ENCODE measurements at places on chromosomes 12 and 14.
A peak's percentile ranks its signal among the peaks of the same experiment; 100 is the strongest.

DNA sequence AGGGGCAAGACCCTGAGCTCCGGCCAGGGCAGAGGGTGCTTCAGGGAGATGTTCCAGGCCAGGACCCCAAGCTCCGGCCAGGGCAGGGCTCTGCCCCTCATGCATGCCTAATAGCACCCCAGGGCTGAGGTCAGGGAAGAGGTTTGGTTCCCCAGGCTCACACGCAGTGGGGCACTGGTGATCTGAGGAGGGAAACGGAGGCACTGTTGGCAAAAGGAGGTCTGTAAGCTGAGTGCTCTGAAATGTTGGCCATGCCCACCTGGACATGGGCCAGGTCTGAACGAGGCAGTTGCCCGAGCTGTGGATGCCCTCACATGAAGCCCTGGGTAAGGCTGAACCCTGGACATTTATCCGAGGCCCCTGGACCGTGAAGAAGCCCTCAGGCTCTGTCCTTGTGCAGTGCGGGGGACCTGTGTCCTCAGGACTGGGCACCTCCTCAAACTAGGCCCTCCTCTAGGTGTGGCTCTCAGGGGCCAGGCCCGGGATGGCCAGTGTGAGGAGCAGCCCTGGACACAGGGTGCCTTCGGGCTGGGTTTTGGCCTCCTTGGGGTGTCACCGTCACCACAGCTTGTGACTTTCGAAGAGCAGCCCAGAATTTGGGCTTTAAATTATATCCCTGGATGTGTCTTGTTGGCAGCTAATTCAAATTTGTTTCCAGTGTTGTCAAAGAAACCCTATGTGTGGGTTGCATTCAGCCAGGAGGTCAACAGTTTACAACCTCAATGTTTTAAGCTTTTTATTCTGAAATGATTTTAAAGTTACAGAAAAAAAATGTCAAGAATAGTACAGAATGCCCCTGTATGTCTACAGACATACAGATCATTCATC lies 66.8 kb downstream of the ADGRD1 start:
- no peak for DNase-seq

GRCh38 chr14:96162741-96163140 lies 41.9 kb upstream of the BDKRB2 start:
- DNase-seq: no peak

DNA sequence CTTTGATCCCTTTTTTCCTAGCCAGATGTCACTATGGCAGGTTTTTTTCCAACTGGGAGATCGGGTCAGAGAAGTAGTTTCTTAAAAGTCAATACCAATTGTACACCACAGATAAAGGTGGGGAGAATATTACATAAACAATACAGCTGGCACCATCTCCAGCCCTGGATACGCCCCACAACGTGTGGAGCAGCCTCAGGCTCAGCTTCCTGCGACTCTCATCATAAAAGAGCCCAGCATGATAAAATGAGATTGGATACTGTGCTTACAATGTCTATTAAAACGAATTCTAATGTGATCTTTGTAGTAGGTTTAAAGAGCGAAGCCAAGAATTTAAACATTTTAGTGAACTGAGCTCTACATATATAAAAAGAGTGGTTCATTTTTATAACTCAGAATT lies 21.5 kb downstream of the EFCAB11 start:
- no peak for DNase-seq

GRCh38 chr12:126076515-126076914 lies 1011.3 kb downstream of the AACS start:
- DNase-seq: no peak

DNA sequence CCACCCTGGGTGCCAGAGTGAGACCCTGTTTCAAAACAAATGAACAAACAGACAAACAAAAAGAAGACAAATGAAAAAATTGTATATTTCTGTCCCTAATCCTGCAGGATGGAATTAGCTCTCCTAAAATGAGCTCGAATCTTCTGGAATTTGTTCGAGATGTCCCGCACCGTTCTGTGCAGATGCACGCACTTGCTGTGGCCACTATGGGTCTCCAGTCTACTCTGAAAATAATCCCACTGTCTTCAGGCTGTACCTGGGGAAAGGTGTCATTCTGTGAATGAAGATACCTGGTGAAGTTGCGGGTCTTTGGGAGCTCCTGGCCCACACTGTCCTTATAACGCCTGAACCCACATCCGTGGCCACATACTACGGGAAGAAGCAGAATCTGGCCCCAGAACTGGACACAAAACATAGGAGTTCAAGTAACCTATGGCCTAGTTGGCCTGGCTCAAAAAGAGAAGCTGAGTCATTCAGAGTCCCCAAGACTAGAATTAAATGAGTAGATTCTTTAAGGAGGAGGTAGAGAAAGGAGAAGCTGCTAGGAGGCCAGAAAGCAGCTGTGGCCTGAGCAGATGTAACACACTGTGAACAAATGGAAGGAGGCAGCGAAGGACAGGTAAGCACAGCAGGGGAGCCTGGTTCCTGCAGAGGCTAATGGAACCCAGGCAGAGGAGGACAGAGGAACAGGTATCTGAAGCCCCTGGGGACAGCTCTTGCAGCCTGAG lies 108.6 kb downstream of the FOXN3 start:
- no peak for DNase-seq

GRCh38 chr12:125272383-125272933 lies 207.2 kb downstream of the AACS start:
- DNase-seq: no peak

DNA sequence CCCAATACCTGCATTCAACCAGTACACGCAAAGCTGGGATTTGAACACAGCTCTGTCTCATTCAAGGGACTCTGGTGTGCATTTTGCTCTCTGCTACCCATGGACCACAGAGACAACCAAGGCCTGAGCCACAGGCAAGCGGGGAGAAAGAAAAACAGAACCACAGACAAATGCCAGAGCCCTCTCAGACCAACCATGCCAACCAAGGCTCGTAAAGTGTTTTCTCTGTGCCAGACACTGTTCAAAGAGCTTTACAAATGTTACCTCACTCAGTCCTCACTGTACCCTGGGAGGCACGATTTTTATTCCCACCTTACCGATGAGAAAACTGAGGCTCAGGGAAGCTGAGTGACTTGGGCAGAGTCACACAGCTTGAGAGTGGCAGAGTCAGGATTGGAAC lies 32.4 kb upstream of the EML1 start:
- DNase-seq: no peak

DNA sequence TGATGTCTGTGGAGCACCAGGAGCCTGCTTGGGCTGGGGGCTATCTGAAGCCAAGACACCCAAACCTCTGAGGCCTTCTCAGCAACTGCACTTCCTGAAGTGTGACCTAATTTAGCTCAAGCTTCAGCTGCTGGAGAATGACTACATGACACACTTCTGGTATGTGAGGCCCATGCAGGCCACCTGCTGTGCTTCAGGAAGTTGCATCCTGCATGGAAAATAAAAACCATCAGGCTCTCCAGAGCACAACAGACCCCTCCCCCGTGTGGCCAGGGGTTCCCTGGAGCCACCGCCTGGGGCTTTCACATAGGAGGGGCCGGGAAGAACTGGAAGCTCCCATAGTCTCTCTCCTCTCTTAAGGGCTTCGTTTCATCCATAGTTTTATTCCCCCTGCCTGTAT lies 217.7 kb downstream of the SLC15A4 start:
- no peak for DNase-seq

DNA sequence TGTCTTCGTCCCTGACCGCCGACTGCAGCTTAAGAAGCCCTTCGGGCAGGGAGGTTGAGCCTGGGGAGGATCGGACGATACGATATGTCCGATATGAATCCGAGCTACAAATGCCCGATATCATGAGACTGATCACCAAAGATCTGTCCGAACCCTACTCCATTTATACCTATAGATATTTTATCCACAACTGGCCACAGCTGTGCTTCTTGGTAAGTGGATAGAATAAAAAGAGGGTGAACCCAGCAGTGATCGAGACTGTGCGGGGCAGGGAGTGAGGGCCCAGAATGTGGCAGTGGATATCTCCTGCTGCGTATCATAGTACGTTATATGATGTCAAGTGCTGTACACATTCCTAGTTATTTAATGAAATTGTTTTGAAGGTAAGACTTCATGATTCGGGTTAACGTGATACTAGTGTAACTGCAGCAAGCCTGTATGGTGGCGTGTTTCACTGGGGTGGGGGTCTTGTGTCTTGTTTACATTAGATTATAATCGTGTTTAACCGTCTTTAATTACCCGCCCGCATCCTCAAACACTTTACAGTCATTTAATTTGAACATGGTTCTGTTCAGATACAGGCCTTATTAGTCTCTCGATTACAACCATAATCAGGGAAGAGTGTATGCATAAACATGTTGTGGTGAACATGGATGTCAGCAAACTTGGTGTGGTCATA lies 1.3 kb downstream of the NAA30 start:
- no peak for DNase-seq

- DNase-seq: no peak
Observed at GRCh38 chr12:127340381-127340780, 926.6 kb upstream of the TMEM132C start.

DNA sequence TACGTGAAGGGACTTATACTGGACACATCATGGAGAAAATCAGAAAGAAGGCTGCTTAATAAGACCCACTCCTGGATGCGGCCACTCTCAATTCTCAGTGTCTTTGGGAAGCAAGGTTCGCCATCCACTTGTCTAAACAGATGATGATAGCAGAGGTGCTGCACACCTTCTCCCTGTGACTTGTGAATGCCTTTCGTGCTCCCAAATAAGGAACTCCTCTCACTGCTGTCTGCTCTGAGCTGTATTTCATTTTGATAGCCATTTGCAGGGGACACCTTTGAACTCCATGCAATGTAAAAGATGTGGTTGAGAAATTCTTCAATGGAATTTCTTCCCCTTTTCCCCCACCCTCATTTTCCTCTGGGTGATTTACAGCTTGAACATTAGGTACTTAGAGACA lies 11.6 kb downstream of the RMST start:
- no peak for DNase-seq

DNA sequence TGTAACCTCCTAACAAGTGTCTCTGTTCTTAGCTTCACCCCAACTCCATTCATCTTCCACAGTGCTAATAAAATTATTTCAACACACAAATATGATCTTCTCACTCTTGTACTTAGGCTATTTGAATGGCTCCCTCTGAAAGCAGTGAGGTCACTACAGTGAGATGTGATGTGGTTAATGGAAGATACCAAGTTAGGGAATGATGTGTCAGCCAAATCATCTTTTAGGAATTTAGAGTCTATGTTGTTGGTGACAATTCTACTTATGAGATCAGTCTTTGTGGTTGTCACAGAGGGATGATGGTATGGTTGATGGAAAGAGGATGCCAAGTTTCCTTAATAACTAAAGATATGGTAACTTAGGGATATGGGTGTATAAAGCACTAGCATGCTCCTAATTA lies 57.6 kb downstream of the POLR3B start:
- no peak for DNase-seq

DNA sequence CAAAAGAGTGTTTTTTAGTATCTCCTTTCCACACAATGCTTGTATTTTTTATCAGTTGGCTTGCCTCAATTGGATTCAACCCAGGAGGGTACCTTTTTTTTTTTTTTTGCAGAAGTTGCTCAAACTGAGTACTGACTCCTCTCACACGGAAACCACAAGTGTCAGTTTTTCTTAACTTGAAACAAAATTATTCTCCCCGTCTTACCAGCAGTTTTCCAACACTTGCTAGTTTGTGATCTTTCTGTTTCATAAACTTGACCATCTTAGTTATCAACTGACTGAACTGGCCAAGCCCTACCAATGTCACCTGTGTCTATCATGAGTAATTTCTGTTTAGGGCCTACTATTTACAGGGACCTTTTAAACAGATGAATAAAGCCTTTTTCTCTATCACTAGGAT lies 34.1 kb upstream of the ITPR2 start:
- no peak for DNase-seq

GRCh38 chr12:107774349-107775029 lies at the start of gene ASCL4:
TSS of gene ASCL4 (plus strand) at chr12:107774704. CDS start at chr12:107775219, 515 bp downstream.
- no peak for DNase-seq

GRCh38 chr12:172732-173161 lies 41.2 kb downstream of the SLC6A12 start:
- no peak for DNase-seq

DNA sequence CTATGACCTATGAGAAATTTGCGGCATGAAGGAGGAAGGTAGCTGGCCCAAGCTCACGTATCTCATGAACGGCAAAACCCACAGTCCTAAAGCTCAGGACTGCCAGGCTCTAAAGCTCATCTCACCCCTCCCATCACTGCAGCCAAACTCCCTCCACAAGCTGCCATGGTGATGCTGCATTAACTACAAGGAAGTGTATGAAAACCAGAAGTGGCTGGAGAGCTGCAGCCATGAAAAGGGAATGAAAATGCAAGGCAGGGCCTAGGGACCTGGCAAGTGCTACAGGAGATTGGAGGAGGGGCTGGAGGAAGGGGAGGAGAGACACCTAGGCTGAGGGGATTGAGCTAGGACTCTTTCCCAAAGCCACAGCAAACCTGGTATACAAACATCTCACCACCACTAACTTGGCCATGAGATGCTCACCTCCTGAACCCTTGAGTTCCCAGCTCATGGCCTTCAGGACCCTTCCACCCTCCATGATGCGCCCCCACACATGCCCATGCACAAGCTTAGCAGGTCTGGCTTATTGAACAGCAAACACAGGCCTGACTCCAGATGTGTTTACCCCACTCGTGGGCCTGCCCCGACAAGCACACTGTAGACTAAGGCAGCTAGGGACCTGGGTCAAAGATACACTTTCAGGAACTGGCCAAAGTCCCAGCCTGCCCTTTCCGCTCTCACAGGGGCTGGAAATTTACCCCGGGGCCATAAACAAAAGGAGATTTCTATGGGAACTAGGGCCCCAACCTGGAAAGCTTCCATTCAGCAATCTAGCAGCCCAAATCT lies 42.0 kb downstream of the LTBP2 start:
- DNase-seq: no peak

GRCh38 chr12:55743406-55744339 lies 751 bp downstream of the GDF11 start:
- DNase-seq: peak; percentile 37

DNA sequence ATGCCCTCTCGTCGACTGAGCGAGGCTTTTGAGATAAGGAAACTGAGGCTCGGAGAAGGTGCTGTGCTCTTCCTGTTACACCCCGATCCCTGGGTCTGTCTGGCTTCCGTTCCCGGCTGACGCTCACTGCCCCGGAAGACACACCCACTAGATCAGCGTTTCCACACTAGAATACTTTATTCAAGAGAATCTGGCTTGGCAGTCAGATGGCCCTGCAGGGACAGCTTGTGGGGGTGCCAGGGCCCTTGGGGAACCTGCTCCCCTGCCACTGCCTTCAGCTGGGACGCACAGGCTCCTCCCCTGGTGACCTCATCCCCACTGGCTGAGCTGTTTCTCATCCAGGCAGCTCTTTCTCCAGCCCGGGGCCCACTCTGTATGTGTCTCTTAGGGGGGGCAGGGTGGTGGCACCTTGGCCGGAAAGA lies 13.7 kb downstream of the PGF start:
- peak; percentile 40 for DNase-seq

GRCh38 chr12:32595251-32595650 lies 83.8 kb upstream of the DNM1L start:
- no peak for DNase-seq

DNA sequence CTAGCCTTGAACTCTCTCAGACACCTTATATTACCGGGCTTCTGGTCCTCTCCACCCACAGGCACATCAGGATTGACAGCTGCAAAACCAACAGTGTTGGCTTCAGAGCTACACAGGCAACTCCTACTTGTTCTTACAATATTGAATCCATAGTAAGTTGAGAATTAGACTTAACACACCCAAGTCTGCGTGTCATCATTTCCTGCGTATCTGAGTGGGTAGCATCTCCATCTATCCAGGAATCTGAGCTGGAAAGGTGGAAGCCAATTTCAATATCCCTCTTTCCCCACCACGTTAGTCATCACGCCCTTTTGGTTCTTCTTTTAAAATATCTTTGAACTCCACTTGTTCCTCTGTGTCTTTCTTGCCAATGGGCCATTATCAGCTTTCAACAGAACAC lies 37.2 kb downstream of the NRXN3 start:
- no peak for DNase-seq
